Activated CD4-positive, CD25-positive, alpha-beta regulatory T cell (primary cell): ENCODE measurements at places on chromosomes 1 and 21.

DNA sequence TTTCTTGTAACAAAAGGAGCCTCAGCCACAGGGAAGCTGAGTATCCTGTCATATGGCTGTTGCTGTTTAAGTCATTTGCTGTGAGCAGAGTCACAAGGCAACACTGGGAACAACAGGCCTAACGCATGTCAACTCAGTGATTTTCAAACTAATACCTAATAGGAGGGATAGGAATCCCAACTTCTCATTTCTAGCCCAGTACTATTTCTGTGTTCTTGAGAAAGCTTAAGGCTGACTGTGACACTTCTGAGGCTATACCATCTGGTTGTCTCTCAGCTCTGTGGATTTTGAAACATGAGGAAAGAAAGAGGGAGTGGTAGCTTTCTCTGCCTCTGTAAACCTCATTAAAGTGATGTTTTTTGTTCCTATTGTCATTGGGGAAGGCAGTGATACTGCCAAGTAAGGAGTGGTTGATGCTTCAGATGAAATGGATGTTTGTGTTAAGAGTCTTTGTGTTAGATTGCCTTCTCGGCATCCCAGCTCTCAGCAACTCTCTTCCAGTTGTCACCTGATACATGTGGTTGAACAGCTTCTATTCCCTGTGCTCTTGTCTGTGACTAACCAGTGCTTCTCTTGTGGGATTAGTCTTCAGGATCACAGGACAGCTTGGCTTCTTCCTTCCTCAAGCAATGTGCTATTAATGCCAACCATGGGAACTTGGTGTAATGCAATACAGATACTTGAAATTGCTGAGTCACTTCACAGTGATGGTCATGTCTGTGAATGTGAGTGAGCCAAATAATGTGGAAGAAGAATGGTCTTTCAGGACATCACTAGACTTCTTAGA lies 166.8 kb upstream of the IVNS1ABP start:
- no peak for DNase-seq

- no peak for DNase-seq
These were observed 131.6 kb upstream of the ZC3H12A start for GRCh38 chr1:37342736-37343135.

GRCh38 chr21:18549214-18549905 lies 145.8 kb upstream of the TMPRSS15 start:
- DNase-seq = no peak

GRCh38 chr1:50371749-50372148 lies 51.5 kb downstream of the DMRTA2 start:
- DNase-seq = no peak

DNA sequence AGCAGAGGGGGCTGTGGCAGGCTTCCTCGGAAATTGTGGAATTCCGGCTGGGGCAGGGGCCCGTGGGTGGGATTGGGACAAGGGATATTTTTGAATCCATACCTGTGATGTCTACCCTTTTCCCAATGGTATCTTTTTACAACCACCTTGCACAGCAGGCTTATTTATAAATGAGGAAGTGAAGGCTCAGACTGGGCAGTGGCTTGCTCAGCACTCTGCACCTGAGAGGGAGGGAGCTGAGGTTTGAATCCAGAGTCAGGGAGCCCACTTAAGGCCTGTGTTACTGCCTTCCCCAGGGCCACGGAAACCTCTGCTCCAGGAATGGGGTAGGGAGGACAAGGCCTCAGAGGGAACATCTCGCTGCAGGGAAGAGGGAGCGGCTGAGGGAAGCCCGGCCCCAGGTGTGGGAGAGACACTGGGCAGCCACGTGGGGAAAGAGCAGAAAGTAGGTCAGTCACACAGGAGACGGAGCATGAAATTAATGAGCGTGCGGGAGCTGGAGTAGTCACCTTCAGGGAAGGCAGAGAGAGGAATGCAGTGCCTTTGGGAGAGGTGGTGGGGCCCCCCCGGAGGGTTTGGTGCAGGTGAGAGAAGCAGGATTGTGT lies 35.4 kb upstream of the SCMH1 start:
- DNase-seq = no peak

DNA sequence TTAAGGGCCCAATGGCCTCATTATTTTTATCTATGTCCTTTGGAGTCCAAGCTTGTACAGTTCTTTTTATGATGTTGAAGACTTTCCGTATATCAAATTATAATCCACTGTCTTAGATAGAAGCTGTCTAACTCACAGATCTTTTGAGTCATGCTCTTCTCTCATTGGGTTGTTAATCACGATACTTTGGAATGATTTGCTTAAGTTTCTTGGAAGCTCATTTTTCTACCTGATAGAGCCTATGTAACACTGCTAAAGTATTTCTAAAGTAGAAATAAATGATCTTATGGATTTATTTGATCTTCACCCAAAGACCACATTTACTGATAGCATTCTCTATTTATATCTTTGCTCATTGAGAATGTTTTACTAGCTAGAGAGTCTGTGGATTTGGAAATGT lies 1554.1 kb downstream of the PLA2G4A start:
- DNase-seq = no peak
